ENCODE measurements at places on chromosomes 3 and 15.
A peak's percentile ranks its signal among the peaks of the same experiment; 100 is the strongest.

DNA sequence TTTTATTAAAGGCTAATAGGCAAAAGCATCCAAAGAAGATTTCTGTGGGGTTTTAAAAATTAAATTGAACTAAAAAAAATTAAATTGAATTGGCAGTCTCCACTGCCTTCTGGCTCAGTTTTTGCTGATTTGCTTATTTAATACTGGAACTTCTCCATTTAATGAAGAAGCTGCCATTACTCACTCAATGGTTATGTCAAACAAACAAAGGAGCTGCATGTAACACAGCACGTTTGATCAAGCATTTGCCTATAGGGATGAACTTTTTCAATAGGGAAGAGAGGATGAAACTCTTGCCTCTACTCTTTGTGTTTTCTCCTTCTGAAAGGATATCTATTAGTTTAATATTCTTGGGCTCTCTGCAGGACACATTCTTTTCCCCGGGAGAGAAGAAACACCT lies 4.8 kb upstream of the HCLS1 start:
- DNase-seq = no peak

GRCh38 chr3:149969110-149969939 lies 1.4 kb downstream of the PFN2 start:
- peak; percentile 82 for DNase-seq

DNA sequence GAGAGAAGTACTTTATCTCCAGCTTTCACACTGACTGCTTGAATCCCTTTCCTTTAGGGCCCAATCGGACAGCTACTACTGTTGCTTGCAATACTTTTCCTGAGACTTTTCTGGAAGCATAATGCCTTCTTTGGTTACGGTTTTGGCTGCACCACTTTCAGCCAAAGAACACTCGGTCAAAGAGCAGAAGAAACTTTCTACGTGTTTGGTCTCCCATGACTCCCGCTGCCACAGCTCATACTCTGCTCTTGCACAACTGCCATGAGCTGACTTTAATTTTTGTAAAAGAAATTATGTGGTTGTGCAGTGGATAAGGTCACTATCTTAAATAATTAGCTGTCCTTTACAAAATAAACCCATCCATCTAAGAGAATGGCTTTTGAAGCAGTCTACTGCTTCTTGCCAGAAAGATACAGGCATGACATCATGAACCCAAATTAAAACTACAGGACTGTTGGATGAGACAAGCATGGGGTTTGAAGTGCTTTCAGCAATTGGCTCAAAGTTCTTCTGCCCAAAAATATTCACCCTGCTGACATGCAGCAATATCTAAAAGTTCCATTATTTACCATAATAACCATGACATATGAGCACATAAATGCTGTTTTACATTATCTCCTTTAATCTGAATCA lies 42.0 kb downstream of the PROS1 start:
- DNase-seq = no peak

DNA sequence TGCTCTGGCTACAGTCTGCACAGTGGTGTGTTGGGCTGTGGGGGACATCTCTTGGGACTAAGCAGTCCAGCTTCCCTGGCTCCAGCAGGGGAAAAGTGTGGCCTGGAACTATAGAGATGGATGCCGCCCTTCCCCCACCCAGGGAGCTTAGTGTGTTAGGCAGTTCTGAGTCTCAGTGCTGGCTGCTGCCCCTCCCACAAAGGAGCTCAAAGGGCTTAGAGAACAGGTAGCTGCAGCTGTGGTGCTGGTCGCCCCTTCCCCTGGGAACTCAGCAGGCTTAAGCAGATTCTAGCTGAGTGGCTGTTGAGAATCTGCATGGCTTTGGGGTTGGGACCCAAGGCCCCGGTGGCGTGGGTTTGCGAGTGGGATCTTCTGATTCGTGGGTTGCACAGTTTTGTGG lies 190.8 kb downstream of the PDCD6IP start:
- DNase-seq = no peak

- no peak for DNase-seq
These were observed 341.6 kb downstream of the ERC2 start for GRCh38 chr3:56126632-56127031.

DNA sequence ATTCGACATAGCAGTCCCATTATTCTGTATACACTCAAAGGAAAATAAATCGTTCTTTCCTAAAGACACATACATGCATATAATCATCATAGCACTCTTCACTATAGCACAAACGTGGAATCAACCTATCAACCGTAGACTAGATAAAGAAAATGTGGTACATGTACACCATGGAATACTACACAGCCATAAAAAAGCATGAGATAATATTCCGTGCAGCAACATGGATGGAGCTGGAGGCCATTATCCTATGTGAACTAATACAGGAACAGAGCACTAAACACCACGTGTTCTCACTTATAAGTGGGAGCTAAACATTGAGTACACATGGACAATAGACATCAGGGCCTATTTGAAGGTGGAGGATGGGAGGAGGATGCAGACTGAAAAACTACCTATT lies 12.1 kb upstream of the MAP3K13 start:
- DNase-seq = no peak

DNA sequence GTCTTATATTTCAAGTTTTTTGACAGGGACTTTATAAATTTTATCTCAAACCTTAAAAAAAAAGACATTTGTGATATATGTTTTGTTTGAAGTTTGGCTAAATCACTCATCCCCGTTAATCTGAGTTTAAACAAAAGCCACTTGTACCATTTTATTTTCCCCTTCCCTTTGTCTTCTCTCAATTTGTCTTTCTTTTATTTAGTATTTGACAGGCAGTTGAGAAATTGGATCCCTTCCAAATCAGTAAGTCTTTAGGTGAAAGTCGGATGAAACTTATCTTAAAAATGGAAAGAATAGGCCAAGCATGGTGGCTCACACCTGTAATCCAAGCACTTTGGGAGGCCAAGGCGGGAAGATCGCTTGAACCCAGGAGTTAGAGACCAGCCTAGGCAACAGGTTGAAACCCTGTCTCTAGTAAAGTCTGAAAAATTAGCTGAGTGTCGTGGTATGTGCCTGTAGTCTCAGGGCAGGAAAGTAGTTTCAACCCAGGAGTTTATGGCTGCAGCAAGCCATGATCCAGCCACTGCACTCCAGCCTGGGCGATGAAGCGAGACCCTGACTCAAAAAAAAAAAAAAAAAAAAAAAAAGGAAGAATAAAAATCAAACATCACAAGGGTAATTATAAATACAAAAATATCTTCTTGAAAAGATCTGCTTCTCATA lies 394.6 kb upstream of the TPM1 start:
- no peak for DNase-seq

GRCh38 chr3:87627316-87627715 lies 350.9 kb upstream of the POU1F1 start:
- no peak for DNase-seq

DNA sequence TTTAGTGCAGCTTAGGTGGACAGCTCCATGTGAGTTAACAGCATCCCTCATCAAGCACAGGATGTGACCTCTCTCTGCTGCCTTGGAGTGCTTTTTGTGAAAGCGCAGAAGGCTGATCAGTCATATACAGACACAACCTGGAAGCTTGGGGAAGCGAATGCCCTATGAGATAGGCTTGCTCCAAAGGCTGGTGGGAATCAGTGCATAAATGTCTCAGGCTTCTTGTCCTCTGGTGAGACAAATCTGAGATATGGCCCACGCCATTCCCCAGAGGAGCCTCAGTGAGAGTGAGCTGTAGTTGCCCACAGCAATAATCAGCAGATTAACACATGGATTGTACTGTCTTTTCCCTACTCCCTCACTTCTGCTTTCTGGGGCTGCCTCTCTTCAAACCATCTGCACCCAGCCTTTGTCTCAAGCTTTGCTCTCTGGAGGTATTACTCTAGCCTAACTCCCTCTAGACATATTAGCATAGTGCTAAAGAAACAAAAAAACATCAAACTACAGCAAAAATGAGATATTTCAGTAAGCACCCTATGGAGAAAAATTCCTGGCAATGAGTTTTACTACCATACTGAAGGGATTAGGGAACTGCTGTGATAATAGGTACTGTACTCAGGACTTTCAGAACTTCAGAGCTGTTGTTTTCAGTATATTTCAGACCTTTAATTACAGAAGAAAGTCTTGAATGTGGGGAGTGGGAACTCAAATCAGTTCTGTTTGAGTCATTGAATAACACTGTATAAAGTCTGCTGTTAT lies 113.7 kb downstream of the OXSM start:
- no peak for DNase-seq

DNA sequence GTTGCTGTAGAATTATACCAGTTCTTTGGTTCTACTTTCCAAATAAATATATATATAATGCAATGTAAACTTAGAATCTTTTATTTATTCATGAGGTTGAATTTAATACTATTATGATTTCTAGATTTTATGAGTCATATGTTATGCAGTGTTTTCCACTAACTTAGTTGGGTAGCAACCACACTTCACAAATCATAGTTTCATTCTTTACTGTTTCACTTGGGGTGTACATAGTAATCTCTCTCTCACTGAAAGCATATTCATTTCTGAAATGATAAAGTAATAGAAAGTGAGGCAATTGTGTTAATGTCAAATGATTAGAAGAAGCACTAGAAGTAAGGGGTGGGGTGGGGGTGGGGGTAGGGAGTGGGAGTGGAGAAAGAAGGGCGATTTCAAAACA lies 52.6 kb downstream of the IQCH start:
- DNase-seq = no peak

GRCh38 chr3:156448300-156448699 lies 106.6 kb downstream of the SSR3 start:
- peak; percentile 47 for DNase-seq

DNA sequence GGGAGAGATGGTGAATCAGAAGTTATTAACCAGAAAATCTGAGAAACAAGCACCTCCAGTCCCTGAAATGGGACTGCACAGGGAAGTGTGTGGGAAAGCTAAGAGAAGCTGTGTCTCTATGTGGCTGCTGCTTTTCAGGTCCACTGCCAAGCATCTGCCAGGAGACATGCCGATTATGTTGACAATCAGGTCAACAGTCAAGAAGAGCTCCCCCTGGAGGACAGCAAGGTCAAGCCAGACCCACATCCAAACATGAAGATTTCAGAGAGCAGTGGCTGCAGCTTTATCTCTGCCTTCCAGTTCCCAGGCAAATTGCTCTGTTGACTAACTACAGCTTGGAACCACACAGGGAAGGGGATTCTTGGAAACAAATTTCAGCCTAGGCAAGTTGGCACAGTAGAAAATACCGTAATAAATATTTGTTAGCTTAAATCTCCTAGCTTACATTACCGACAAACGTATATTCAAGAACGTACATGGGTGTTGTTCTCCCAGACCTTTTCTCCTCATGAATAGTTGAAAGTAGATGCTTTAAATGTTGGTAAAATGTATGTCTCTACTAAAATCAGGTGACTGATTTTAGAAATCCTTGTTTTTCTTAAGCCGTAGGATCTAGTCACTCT lies 394.5 kb upstream of the RARB start:
- peak; percentile 66 for DNase-seq

DNA sequence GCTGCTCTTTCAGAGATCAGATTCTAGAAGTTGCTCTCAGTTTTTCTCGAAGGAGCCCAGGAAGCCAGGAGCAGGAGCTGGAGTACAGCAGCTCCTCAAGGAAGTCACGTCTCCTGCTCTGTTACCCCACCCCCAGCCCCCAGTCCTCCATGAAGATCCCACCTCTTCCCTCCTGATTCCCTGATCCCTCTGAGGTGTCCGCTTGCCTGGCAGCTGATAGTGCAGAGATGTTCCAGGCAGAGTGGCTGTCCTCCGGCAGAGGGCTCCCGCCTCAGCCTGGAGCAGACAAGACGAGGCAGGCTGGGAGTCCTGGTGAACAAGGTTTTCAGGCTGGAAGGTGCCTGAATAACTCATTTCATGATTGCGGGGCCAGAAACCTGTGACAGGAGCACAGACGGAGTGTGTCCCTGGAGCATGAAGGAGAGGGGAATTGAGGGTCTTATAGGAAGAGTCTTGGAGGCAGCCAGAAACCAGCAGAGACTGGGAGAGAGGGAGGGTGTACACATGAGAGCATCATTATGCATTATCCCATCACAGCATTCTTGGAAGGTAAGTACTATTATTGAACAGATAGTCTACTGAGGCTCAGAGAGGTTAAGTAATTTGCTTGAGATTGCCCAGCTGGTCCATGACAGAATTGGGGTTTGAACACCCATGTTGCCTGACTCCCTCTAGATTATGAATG lies 1.2 kb downstream of the HRH1 start:
- peak; percentile 79 for DNase-seq

DNA sequence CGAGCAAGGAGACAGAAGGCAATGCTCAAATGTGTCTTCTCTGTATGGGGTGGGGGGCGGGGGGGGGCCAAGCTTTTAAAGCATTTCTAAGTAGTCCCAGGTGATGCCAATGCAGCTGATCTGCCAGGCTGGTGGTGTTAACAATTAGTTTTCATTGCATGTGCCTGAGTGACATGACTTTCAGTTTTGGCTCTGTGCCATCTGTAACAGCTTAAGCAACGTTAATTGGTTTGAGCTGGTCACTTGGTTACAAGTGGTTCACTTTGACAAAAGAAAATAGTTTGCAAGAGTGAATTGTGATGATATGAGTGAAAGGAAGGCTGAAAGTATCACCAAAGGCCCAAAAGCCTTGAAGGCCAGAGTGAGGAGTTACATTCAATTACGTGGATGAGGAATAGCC lies 26.4 kb upstream of the LRIG1 start:
- DNase-seq = peak; percentile 9

DNA sequence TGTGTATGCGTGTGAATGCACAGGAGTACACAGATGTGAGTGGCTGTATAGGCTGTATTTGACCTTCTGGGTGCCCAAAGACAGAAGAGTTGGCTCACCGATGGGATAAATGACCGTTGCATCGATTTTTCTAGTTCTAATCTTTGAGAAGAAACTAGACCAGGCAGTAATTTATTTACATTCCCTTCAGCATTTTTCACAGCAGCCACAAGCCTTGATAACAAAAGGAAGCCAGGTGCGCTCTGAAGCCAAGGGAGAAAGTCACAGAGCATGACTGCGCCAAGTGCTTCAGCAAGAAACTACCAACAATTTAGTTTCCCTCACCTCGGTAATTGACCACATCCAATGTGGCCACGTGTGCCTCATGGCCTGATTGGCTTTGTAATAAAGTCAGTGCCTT lies 5.9 kb upstream of the FAM3D start:
- no peak for DNase-seq

DNA sequence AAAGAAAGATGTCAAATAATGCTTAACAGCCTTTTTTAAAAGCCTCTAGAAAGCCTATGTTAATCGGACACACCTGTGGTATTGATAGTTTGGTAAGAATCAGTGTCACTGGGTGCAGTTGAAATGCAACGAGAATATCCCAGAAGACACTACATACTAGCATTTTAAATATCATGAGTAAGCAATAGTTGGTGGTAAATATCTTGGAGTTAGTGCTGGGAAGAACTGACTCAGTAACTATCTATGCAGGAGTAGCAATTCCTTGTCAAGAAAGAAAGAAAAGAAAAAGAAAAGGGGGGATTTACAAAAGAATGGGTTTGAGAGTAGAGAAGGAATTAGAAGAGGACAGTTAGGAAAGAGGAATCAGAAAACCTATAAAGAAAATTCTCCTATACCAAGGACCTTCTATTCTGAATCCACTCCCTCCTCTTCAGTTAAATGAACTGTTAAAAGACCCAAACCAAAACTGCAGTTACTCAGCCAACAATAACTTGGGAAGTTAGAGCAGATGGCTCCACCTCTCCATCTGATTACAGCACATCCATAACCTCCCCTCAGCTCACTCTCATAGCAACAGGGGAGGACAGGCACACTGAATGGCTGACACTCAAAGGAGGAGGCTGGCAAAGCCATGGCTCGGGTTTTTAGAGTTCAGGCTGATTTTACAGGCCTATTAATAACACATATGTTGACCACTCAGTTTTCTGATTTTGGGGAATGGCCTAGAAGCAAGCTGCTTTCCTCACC lies 207.6 kb upstream of the MDFIC2 start:
- DNase-seq = no peak

All from MCF 10A (cell line).